ENCODE measurements at places on chromosomes 1 and 21.

GRCh38 chr21:37647781-37648180, 268.5 kb downstream of the KCNJ6 start:
- DNase-seq, result no peak

GRCh38 chr1:168709405-168710363, 19.3 kb downstream of the DPT start:
- no peak for DNase-seq

GRCh38 chr1:84356881-84357280, 41.4 kb upstream of the DNASE2B start:
- DNase-seq, result no peak

- DNase-seq, result no peak
These were observed 181.2 kb upstream of the BRINP3 start for GRCh38 chr1:190658907-190659306.

GRCh38 chr1:119330466-119331189, 38.0 kb upstream of the HAO2 start:
- no peak for DNase-seq

DNA sequence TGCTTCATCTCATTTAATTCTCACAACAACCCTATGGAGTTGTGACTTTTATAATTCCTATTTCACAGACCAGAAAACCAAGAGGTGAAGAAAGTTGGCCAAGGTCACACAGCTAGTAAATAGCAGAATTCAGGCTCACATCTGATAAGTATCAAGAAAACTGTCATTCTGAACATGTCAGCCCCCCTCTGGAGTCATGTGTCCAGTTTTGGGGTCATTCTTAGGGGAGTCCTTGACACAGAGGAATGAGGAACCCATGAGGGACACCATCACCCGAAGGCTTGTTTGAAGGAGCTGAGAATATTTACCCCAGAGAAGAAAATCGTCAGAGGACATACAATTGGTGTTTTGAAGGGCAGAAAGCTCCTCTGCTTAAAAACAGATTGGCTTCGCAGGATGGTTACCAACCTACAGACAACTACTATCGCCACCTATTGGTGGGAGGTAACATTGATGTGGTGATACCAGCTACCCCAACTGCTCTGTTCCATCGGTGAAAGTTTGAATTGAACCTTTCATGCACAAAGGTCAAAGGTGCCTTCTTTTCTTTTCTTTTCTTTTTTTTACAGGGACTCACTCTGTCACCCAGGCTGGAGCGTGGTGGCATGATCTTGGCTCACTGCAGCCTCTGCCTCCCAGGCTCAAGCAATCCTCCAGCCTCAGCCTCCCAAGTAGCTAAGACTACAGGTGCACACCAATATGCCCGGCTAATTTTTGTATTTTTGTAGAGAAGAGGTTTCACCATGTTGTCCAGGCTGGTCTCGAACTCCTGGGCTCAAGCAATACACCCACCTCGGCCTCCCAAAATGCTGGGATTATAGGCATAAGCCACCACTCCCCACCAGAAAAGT, 31.3 kb downstream of the NCMAP start:
- peak; percentile 74 for DNase-seq

- DNase-seq, result no peak
These were observed 5.8 kb upstream of the KANK4 start for GRCh38 chr1:62325081-62325480.

- no peak for DNase-seq
These were observed 630 bp downstream of the MTF2 start for GRCh38 chr1:93079685-93080141.

DNA sequence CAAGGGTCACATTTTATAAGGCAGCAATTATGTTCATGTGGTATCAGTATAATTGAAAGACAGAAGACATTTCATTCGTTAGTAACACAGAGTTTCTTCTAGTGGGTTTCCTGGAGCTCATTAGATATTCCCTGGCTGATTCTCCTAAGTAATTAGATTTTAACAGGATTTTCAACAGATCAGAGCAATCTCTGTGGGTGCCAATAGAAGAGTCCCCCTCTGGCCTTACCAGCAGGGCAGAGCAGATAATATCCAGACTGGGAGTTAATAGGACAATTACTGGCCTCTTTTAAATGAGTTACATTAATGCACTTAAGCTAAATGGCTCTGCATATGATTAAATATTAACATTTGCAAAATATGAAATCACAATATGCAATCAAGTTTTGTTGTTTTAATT, 74.2 kb upstream of the FOXD3 start:
- DNase-seq, result no peak

- DNase-seq, result no peak
These were observed 39.5 kb upstream of the NFASC start for GRCh38 chr1:204831186-204831585.

DNA sequence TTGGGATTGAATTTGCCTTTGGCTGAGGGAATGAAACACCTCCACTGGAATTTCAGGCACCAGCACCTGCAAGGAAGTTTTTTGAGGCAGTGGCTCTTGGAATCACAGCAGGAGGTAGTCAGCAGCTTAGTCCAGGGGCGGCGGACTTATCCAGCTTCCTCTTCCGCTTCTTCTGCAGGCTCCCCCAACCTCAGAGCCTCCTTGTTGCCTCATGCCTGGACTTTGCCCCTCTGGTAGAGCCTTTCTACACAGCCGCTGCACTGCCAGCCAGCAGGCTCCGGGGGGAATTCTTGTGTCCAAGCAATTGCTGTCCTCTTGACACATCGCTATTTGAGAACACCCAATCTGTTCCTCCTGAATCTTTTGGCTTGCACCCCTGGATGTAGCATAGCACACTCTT, 4.4 kb upstream of the RHEX start:
- DNase-seq, result no peak

DNA sequence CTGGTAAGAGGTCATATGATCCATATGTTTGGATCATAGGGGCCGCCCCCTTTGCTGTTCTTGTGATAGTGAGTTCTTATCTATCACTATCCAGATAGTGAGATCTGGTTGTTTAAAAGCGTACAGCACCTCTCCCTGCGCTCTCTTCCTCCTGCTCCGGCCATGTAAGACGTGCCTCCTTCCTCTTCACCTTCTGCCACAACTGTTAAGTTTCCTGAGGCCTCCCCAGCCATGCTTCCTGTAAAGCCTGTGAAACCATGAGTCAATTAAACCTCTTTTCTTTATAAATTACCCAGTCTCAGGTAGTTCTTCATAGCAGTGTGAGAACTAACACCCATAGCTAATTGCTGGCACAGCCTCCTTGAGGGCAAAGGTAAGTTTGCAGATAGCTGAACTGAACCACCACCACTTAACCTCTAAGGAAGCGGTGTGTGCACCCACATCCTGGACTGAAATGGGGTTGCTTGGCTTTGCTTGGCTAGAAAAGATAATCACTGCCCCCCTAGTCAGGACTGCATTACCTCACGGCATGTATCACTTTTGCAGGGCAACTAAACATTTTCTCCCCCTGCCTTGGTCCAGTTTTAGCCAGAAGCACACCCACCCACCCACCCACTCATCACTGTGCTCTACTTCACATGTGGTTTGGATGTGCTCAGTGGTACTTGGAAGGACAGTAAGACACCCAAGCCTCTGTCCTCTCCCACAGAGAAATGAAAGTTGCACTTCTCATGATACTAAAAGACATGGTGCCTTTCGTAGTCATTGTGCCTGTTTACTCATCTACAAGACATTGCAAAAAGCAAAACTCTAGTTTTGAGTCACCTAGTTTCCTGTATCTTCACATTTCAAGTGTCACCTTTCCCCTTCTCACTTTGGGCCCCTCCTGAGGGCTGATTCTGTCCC, 23.1 kb upstream of the PTAFR start:
- DNase-seq, result no peak

DNA sequence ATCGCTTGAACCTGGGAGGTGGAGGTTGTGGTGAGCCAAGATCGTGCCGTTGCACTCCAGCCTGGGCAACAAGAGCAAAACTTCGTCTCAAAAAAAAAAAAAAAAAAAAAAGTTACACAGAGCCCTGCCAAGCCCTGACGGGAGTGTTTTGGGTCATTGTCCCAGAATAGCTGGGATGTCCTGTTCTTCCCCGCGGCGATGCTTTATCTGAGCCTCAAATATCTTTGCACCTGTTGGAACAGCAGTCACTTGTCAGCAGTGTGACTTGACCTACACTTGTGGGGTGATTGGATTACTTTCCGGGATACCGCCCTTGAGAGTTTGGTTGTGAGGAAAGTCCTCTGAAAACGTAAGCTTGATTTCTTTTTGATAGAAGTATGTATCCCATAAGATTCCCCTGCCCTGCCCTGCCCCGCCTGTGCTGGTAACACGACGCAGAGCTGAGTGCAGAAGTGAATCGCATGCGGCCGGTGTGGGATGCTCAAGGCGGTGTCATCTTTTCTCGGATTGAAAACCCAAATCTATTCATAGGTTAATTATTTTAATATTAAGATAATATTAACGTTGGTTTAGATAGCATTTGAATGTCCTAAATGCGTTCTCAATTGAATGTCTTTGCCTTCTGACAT, 50.9 kb downstream of the PCNT start:
- no peak for DNase-seq

- no peak for DNase-seq
These were observed 182.0 kb upstream of the SGIP1 start for GRCh38 chr1:66351913-66352312.

- DNase-seq, result no peak
These were observed 41.7 kb downstream of the CD55 start for GRCh38 chr1:207362962-207363860.

- no peak for DNase-seq
These were observed 146.7 kb downstream of the HLX start for GRCh38 chr1:221025956-221026355.

GRCh38 chr1:26164036-26164860, 4.5 kb downstream of the C1orf232 start:
- no peak for DNase-seq

GRCh38 chr1:42298520-42298919, 36.5 kb downstream of the FOXJ3 start:
- no peak for DNase-seq

DNA sequence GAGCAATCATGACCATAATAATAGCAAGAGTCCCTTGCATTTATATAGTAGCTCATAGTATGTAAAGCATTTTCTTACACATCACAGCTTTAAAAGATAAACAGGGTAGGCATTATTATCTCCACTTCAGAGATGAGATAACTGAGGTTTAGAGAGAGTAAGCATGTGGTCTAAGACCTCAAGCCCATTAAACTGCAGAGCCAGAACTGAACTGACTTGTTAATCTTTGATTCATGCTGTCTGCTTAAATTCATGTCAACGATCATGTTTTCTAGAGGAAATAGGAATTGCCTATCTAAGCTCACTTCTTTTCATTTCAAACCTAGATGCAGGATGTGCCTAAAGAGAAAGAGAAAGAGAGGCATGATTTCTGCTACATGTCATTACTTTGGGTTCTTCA, 524.8 kb downstream of the PTPRC start:
- DNase-seq, result no peak

DNA sequence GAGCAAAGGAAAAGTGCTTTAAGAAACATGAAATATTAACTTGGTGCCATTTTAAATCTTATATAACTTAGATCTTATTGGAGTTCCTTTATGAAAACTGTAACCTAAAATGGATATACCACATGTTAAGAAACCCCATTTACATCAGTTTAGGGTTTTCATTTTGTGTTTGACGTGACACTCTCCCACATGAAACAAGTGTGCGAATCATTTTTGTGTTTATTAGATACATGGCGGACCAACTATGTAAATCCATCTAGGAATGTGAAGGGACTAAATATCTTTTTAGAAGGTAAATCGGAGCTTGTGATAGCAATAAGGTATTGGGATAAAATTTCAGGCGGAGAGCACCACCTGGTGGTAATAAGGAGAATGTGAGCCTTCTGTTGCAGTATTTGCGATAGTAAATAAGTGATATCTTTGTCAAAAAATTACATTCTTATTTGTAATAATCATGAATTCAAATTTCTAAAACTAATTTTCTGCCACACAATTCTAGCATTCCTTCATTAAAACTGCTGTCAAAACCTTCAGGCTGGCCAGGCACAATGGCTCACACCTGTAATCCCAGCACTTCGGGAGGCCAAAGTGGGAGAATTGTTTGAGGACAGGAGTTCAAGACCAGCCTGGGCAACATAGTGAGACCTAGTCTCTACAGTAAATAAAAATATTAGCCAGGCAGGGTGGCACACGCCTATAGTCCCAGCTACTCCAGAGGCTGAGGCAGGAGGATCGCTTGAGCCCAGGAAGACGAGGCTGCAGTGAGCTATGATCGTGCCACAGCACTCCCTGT, 31.3 kb downstream of the SMAP2 start:
- peak; percentile 19 for DNase-seq

DNA sequence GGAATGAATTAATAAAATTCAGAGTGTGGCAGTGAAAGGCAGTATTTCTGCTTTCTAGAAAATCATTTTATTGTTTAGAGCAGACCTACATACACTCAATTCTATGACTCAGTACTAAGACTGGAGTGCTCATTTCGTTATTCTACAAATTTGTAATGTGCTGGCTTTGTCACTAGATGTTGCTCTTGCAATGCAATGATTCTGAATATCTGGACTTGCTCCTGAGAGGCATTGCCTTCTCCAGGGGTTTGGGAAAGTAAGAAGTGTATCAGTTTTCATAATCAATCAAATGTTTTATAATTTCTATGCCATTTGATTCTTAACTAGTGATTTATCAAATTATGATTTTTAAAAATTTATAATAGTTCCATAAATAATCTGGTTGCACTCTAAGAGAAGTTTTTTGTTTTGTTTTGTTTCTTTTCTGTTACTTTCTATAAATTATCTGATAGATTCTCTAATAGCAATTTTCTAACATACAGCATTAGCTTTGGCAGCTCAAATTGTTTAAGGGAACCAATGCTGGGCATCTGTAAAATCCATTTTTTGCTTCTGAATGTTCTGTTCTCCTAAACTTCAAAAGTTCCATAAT, 280.5 kb upstream of the SGIP1 start:
- peak; percentile 32 for DNase-seq

DNA sequence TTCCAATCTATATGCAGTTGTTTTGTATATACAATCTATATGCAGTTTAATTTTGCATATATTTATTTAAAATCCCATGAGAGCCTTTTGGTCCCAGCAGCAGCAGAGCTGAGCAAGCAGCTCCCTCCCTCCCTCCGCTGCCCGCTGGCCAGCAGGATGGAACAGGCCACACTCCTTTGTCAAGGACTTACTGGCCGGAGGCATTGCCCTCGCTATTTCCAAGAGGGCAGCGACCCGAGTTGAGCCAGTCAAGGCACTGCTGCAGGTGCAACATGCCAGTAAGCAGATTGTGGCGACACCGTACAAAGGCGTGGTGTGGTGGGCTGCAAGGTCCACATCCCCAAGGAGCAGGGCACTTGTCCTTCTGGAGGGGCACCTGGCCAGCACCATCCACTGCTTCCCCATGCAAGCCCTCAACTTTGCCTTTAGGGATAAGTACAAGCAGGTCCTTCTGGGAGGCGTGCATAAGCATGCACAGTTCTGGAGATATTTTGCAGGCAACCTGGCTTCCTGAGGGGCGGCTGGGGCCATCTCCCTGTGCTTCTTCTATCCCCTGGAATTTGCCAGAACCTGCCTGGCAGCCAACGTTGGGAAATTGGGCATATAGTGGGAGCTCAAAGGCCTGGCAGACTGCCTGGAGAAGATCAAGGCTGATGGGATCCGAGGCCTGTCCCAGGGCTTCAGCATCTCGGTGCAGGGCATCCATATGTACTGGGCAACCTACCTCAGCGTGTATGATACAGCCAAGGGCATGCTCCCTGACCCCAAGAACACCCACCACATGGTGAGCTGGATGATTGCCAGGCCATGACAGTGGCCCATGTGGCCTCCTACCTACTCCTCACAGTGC, 92.2 kb downstream of the OSBPL9 start:
- no peak for DNase-seq

GRCh38 chr1:184701816-184702215, 52.8 kb downstream of the EDEM3 start:
- DNase-seq, result no peak
